ENCODE measurements at places on chromosomes 7 and 10.

DNA sequence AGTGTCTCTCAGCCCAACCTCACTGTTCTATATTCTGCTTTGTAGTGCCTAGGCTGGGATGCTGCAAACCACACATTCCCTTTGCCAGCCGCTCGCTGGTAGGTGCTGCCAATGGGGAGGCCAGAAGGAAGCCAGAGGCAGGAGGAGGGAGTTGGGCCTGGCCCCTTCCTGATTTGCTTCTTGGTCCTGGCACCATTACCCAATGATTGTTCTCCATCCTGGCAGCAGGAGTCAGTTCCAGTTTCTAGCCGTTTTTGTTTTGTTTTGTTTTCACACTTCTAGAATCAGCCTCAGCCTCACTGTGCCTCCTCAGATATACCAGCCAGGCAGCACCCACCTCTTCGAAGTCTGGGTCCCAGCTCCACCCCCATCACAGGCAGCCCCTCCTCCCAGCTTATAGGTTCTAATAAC lies 27.4 kb upstream of the LOXL4 start:
- DNase-seq = no peak

GRCh38 chr7:116573541-116573940 lies 48.7 kb downstream of the CAV1 start:
- no peak for DNase-seq

DNA sequence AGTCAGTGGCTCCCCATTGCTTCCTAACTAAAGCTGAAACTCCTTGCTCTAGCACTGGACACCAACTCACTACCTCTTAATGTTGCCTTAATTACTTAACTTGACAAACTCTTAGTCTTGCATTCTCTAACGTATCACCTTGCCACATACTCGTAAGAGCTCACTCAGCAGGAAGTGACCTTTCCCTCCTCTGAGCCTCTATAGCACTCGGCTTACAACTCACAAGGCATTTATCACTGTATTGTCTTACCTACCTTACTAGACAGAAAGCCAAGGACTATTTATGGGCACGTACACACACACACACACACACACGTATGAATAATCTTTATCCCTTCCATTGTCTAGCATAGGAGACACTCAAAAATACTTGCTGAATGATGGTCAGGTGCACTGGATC lies 21.2 kb downstream of the CEP41 start:
- DNase-seq = no peak

DNA sequence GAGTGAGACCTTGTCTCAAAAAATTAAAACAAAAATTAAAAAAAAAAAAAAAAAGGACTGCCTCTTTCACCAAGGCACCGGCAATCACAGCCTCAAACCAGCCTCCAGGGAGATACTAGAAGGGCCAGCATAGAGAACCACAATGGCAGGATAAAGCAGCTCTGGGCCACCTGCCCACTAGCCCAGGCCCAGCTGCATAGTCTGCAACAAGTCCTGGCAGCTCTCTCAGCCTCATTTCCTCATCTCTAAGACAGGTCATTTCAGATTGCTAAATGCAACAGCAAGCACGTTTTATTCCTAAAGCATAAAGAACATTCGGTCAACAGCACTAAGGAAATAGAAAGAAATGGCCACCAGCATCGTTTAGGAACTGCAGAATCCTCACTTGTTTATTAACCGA lies 28.8 kb downstream of the XPNPEP1 start:
- no peak for DNase-seq

DNA sequence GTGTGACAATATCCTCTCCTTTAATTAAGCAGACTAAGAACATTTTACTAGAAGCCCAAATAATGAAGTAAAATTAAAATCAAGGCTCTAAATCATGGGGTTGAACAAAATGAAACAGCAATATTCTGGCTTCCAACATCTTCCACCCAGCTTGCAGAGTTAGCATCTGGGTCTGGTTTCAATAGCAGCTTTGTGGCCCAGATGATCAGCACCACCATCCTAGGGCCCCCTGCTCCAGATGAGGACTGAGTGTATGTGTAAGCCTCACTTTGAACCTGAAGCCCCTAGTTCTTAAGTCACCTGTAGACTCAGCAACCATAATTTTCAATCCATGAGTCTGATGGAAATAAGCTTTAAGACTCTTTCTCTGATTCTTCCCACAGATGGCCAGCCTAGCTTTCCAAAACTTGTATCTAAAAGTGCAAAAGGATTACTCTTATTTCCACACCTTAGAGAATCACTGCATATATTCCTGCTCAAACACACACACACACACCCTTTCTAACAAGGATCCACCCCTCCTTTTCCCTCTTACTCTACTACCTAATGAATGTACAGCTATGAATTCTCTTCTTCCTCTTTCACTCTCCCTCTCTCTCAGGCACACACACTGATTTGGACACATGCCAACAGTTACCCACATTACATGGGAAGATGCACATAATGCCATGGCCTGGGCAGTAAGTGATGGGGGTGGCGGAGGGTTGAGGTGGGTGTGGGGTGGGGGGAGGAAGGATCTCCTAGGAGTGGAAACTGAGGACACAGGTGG lies 3.5 kb downstream of the DENND11 start:
- DNase-seq = no peak

DNA sequence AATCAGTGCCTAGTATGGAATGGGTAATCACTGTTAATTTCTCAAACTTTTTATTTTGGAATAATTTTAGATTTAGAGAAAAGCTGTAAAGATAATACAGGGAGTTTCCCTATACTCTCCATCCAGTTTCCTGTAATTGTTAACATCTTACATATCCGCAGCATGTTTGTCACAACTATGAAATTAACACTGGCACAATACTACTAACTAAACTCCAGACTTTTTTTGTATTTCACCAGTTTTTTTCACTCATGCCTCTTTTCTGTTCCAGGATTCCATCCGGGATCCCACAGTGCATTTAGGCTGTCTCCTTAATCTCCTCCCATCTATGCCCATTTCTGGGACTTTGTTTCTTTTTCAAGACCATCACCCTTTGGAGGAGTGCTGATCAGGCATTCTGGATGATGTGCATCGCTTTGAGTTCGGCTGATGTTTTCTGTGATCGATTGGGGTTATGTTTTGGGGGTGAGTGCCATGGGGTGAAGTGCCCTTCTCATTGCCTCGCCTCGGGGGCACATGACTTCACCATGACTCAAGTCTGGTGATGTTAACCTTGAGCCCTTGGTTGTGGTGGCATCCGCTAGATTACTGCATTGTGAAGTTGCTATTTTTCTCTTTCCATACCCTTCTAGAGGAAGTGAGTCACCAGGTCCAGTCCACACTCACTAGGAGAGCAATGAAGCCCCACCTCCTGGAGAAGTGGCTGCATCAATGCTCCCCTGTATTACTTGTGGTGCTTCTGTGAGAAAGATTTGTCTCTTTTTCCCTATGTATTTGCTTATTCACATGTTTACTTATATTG lies 43.9 kb upstream of the GRB10 start:
- no peak for DNase-seq

GRCh38 chr7:137852108-137852507 lies 5.3 kb upstream of the DGKI start:
- no peak for DNase-seq

DNA sequence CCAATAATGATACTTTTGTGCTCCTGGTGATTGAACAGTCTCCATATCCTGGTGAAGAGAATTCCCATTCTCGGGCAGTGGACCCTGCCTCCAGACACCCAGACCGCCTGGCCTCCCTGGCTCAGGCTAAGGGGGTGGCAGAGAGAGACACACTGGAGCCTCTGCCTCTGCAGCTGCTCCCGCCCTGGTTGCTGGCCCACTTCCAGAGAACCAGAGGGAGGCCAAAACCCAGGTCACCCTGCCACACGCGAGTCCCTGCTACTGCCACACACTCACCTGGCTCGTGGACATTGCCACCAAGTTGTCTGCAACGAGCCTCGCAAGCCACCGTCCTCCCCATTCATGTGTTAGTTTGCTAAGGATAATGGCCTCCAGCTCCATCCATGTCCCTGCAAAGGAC lies 221.8 kb downstream of the HPSE2 start:
- no peak for DNase-seq

DNA sequence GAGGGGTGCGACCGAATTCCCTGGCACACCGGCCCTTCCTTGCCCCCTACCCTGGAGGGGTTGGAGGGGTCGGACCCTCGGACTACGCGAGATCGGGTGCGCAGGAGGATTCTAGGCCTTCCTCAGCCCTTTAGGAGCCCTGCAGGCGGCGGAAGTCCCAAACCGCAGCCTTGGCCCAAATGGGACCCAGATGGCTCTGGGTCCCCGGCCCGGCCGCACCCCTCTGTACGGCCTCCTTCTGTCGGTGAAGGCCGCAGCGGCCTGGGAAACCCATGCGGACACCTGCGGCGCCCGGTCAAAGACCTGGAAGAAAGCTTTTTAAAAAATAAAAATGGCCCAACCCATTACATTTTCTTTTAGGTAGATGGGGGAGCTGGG lies 2.4 kb upstream of the VAX1 start:
- no peak for DNase-seq

- DNase-seq = no peak
These were observed 342.7 kb downstream of the THSD7A start for GRCh38 chr7:11489280-11489679.

- DNase-seq = no peak
These were observed 578.8 kb upstream of the C7orf33 start for GRCh38 chr7:148011753-148012152.

- no peak for DNase-seq
These were observed 7.8 kb upstream of the LIPM start for GRCh38 chr10:88794731-88795130.

Measured in stimulated activated CD8-positive, alpha-beta memory T cell treated with anti-CD3 and anti-CD28 coated beads, Interleukin-15, amount 100 ng/mL, for 24 hours (primary cell).